ENCODE measurements at places on chromosomes 4 and X.

GRCh38 chr4:75555294-75556164 is at the start of gene ODAPH:
Gene ODAPH (plus strand): TSS chr4:75556066. CDS start chr4:75556083, 17 bp downstream.
- DNase-seq: peak; percentile 41

DNA sequence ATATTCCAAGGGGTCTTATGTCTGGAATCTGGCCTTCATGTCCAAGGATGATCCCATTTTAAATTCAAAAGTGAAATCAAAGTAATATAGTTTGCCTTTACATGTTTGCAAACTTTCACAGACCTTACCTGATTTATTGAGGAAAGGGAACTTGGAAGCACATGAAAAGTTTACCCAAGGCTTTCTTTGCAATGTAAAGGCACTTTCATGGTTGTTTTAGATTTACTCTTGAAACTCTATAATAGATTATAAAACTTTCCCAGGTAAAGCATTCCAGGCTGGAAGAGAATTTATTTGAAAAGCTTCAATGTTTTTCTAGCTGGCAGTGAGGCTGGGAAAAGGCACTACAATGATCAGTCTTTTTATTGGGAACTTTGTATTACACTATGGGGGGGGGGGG is 842.8 kb upstream of the DIAPH2 start:
- DNase-seq: no peak

- no peak for DNase-seq
These were observed 719 bp upstream of the TCEAL4 start for GRCh38 chrX:103584596-103584995.

DNA sequence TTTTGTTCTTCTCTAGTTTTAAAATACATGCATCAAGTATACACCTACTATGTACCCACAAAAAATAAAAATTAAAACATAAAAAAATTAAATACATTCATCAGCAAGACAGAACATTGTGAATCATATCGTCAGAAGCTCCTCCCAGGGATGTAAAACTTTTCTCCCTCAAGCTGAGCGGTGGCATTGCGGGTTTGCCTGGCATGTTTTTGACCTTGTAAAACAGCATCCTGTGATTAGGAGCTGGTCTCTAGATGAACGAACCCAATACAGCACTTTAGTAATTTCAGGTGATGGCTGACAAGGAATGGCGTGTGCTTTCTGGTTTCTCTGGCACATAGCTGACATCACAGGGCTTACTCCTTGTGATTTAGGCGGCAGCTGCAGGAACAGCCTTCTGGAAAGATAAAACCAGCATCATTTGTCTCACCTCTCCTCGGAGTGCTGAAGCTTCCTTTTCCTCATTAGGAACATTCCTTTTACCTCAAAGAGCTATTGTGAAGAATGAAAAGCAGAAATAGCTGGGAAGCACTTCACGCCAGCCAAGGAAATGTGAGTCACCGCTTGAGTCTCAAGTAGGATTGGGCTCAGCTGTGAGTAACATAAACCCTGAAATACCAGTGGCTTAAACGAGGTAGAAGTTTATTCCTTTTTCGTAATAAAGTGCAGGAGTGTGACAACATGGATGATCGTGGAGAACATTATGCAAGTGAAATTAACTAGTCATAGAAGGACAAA is 44.3 kb downstream of the NYX start:
- DNase-seq: peak; percentile 81

DNA sequence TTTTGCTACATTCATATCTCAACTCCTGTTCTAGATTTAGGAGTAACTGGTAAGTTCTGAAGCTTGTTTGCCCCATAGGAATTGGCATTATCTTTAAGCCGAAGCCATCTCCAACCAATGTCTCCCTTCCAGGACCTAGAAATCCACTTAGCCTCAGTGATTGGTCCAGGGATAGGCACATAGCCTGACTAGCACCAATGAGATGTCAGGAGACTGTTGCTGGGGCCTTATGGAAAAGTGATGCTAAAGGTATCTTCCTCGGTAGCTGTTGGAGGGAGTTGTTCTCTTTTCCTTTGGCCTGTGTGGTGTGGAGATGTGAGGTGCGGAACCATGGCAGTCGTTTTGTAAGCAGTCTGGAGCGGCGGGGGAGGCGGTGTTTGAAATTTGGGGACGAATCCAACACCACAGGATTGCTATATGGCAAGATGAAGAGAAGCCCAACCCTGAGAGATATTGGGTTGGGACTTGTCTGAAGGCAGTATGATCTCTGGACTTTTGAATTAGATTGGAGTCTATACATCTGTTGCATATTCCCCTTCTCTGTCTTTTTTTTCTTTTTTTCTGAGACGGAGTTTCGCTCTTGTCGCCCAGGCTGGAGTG is 109.8 kb upstream of the ATP6AP2 start:
- no peak for DNase-seq

GRCh38 chrX:17355976-17356375 is 19.0 kb upstream of the NHS start:
- DNase-seq: no peak

DNA sequence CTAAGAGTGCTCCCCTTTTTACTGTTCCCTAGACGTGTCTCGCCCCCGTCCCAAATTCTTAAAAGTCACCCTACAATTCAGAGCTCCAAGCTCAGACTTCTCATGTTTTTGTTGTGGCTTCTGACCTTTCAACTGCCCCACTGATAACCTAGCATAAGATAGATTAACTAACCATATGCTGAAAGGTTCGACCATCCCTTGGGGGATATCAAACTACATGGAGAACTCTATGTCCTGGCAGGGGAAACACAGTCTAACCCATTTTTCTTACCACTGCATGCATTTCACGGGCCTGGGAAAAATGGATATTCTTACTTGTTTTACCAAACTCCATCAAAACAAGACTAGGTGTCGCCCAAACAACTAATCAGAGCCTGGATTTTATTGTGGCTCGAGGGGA is 236.4 kb upstream of the MID1 start:
- no peak for DNase-seq

- DNase-seq: peak; percentile 84
These were observed 146.2 kb upstream of the SCML1 start for GRCh38 chrX:17590892-17591740.

- no peak for DNase-seq
These were observed 23.2 kb downstream of the NDNF start for GRCh38 chr4:121049072-121049599.

DNA sequence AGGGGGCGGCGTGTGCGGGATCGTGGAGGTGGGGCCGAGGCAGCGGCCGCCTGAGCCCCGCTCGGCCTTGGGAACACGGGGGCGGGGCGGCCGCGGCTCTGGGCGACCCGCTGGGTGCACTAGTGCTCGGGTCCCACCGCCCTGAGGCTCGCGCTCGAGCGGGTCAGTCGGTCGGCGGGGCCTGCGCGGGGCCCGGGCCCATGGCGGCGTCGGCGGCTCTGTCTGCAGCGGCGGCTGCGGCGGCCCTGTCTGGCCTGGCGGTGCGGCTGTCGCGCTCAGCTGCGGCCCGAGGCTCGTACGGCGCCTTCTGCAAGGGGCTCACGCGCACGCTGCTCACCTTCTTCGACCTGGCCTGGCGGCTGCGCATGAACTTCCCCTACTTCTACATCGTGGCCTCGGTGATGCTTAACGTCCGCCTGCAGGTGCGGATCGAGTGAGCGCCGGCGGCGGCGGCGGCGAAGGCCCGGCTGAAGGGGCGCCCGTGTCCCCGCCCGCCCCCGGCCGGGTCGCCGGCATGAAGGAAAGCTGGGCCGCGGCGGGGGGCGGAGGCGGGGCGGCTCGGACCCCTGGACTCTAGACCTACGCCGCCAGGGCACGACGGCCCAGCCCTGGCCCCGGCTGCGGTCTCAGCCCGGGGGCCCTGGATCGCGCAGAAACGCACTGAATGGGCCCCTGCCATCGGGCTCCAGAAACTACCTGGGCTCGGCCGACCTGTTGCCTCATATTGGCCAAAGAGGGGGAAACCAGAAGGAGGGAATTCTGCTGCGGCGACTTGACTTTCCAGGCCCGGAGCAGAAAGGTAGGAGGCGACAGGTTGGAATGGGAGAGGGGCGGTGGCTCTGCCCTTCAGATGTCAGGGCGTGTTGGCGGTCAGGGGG is at the start of gene SMIM10L2A:
Gene SMIM10L2A (plus strand): TSS at position 13 of the 878 bp plus-strand sequence. CDS start 188 bp downstream, at position 201.
- peak; percentile 51 for DNase-seq

DNA sequence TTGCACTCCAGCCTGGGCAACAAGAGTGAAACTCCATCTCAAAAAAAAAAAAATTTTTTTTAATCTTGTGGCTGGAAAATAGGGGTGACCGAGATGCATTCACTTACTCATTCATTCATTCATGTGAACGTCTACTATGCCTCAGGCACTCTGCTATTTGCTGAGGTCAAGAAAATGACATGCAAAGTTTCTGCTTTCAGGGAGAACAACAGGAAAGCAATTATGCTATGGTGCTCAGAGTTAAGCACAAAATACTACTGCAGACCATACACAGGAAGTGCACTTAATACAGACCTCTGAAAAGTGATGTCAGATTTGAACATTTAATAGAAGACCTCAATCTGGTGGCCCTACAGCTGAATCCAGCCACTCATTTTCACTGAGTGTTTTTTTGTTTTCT is 59.6 kb upstream of the DUSP21 start:
- DNase-seq: no peak

DNA sequence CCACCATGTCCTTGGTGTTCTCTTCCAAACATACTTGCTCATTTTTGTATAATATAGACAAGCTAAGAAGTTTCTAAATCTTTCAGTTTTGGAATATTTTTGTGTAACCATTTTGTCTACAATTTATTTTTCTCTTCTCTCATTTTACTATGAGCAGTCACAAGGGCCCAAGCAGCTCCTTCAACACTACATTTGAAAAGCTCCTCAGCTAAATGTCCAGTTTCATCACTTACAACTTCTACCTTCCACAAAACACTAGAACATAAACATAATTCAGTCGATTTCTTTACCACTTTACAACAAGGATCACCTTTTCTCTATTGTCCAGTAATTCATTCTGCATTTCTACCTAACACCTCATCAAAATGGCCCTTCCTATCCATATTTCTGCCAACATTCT is 554.4 kb downstream of the RAB28 start:
- no peak for DNase-seq

DNA sequence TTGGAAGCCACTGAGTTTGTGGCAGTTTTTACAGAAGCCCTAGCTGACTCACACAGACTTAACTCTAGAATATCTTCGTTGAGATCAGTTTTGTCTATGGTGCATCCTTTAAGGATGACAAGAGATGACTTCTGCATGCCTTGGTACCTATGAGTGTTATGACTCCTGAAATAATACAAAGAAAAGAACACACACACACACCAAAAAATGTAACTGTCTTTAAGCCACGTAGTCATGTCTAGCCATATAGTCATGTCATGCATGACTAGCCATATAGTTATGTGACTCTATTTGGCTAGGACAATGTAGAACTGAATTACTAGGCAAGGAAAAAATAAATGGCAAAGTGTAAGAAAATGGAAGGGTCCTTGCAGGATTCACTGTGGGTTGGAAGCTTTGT is 447.8 kb downstream of the NLGN4X start:
- no peak for DNase-seq

All from ELF-1 (cell line).